IPS DF 19.7 (cell line): ENCODE measurements at places on chromosomes 7 and 10.

GRCh38 chr7:103866919-103867318, 122.5 kb downstream of the RELN start:
- no peak for DNase-seq

DNA sequence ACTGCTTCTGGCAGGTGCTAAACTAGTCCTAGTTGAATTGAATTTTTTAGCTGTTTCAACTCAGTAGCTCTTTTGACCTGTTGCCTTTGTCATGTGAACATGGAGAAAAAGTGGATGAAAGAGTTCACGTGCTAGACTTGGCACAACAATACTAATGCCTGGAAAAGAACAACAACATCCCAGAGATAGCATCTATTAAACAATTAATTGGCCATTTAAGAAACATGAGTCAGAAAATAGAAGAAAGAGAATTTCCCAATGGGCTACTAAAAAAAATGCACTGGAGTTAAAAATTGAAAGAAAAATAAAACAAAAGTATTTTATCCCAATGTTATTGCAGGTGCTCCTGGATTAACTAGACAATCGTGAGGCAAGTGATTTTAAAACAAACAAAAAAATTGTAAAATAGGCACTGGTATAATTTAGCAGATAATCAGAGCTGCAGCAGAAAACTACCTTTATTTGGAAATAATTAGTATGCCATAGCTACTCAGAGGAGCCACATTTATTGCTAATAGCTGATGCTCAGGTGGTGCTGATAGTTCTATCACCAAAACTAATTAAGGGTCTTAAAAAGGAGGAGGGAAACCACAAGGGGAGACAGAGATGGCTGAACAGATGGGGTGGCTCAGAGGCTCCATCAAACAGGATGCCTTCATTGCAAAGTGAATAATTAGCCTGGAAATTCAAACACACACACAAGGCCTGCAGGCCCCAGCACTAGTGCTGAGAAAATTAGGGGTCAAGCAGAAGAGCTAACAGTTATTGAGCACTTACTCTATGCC, 17.6 kb downstream of the CCDC71L start:
- DNase-seq: no peak

DNA sequence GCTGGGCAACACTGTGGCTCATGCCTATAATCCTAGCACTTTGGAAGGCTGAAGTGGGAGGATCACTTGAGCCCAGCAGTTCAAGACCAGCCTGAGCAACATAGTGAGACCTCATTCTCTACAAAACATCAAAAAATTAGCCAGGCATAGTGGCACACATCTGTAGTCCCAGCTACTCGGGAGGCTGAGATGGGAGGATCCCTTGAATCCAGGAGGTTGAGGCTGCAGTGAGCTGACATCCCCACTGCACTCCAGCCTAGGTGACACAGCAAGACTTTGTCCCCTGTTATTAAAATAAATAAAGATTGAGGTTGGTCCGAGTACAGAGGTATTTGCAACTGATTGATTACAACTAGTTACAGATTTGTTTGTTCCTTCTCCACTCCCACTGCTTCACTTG, 44.1 kb downstream of the SKIDA1 start:
- no peak for DNase-seq

DNA sequence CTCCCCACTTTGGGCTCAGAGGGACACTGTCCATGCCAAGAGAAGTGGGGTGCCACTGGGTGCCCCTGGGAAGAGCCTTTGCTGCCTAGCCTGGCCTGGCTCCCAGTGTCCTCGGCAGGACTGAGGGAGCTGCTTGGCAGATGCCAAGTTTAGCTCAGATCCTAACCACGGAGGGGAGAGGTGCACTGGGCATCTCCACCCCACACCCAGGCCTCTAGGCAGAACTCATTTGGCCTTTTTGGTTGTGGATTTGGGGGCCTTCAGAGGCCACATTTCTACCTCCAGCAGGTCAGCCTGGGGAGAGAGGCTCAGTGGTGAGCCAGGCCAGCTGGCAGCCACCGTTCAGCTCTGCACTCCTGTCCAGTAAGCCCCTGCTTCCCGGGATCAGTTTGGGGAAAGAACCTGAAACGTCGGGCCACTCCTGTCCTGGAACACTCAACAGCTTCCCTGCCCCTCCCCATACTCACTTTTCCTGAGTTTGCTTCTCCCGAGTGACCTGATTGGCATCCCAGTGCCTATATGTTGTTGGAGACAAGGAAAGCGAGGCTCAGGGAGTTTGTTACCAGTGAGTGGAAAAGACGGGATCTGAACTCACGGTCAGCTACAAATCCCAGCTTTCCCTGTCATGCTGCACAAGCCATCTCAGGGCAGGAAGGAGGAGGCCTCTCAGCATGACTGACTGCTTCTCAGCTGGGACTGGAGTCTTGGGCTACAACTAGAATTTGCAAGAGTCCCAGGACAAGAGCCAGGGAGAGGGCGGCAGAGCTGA, 11.2 kb upstream of the CXCL12 start:
- DNase-seq: no peak

- DNase-seq: no peak
Measured at GRCh38 chr10:19833170-19833824, 17.1 kb downstream of the PLXDC2 start.

- DNase-seq: no peak
Measured at GRCh38 chr7:132685277-132685676, 109.0 kb upstream of the PLXNA4 start.

GRCh38 chr7:38615665-38616064, 15.5 kb downstream of the AMPH start:
- no peak for DNase-seq
